Stimulated activated CD4-positive, alpha-beta T cell treated with anti-CD3 and anti-CD28 coated beads, Interleukin-4, amount 100 ng/mL, for 4 hours (primary cell): ENCODE measurements at places on chromosomes 5 and 9.

DNA sequence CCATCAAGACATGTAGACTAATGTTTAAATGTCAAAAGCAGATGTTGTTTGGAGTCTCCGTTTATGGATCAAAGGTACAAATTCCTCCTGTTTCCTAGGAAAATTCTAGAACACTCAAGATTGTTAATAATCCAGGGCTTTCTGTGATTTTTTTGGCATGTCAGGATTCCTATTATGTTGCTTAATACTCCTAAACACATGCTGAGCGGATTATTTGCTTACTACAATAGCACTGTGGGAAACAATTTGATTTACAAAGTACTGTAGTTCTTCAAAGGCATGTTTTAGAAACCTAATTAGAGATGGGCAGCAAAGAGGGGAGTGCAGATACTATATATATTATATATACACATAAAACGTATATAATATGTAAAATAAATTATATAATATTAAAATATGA, 19.0 kb upstream of the SCAMP1 start:
- DNase-seq: no peak

- no peak for DNase-seq
Observed at GRCh38 chr5:175892015-175892800, 20.8 kb downstream of the CPLX2 start.

- no peak for DNase-seq
Observed at GRCh38 chr9:72856972-72857623, 95.8 kb downstream of the ALDH1A1 start.

DNA sequence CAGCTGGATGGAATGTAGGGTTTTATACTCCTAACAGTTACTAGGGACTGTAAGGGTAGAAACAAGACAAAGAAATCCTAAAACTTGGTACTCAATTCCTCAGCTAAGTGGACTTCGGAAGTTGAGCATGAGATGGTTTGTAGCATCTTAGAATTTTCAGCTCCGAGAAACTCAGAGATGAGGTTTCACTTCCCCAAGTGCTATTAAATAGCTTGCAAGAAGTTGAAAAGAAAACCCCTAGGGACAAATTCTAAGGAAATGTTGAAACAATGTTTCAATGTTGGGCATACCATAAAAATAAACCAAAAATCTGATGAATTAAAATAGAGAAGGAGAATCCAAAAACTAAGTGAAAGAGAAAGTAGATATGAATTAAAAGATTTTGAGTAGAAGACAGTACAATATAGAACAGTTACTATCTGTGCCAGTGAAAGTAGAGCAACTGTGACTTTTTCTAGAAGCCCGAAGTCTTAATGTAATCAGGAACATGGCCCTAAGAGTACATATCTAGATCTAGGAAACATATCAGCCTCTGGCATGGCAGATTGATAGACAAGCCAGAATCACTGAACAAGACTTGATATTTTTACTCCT, 308.6 kb upstream of the RGMB start:
- no peak for DNase-seq

- no peak for DNase-seq
Observed at GRCh38 chr5:31935496-31936369, 238.4 kb downstream of the GOLPH3 start.

GRCh38 chr9:128006332-128006996, 25.7 kb upstream of the EEIG1 start:
- DNase-seq: no peak

DNA sequence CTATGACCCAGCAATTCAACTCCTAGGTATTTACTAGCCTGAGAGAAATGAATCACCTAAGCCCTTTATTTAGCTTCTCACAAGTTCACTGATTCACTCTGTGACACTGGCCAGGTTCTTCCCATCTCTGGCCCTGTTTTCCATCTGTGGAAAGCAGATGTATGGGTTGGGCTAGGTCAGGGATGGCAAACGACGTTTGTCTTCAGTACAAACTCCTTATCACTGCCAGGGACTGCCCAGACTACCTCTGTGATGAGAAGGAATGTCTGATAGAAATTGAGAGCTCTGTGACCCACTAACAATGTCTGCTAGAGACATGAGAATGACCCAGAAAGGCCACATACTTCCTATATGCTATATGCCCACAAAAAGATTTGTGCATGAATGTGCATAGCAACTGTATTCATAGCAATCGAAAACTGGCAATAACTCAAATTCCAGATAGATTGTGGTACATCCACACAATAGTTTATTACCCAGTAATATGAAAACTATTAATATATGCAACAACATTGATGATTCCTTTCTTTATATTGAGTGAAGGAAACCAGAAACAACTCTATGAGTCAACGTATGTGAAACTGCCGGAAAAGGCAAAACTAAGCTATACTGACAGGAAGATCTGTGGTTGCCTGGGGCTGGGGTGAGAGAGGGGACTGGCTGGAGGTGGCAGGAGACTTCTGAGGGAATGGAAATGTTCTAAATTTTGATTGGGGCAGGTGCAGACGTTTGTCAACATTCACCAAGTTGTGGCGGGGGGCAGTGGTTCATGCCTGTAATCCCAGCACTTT, 32.0 kb upstream of the ADAM19 start:
- DNase-seq: peak; percentile 41

- no peak for DNase-seq
Observed at GRCh38 chr9:13707612-13708576, 428.4 kb upstream of the MPDZ start.

DNA sequence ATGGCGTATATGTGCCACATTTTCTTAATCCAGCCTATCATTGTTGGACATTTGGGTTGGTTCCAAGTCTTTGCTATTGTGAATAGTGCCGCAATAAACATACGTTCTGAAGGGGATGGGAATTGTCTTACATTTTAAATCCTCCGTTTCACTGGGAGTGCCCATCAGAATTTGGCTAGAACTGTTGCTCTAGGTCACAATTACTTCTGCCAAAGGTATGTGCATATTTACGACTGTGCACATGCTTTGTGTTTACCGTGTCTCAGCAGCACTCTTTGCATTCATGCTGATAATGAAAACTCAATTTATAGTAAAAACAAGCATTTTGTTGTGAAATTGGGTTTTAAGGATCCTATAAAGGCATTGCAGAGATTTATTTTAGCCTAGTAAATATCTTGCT, 151.9 kb upstream of the ZNF618 start:
- no peak for DNase-seq

DNA sequence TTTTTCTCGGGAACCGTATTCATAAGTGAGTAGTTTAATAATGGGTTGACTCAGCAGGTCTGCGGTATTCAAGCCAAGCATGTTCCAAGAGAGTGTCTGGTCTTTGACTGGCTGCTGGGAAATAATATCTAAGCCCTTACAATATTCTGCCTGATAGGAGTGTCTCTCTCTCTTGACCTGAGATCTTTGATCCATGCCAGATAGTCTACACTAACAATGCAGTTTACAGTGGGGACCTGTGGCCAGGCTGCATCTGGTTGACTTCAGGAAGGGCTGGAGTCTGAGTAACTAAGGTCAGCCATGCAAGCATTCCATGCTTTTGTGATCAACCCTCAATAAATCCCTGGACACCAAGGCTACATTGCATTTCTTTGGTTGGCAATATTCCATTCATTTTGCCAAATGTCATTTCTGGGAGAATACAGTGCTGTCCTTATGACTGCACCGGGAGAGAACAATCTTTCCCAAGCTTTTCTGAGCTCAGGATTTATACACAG, 195.5 kb downstream of the SEMA5A start:
- DNase-seq: no peak

DNA sequence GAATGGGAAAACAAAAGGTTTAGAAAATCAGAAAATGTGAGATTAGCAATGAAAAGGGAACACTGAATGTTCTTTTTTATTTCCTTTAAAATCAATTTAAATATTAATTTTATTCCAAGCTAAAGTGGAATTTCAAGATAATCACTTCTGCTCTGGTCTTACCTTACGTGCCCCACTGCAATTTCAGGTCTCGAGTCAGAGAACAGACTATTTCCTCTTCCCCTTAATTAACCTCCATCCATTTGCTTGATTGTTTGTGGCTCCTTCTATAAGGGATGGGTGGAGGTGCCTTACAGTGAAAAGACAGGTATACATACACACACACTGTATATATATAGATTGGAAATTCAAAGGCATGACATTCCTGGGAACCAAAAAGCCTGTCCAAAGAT, 137.1 kb downstream of the SUSD1 start:
- no peak for DNase-seq

GRCh38 chr5:40318395-40318794, 361.3 kb upstream of the PTGER4 start:
- no peak for DNase-seq

DNA sequence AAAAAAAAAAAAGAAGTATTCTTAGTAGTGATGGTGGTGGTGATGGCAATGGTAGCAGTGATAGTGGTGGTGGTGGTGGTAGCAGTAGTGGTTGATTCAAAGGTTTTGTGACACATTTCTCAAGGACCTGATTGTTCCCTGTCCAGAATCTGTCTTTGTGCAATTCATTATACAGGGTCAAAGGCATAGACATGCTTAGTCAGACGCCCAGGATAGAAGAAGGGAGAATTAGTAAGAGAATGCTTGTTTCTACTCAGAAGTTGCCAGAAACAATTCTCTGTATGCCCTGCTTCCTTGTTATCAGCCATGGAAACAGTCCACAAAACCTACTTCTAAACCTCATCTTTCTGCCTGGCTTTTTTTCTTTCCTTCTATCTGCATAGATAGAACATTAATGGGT, 89.4 kb downstream of the SLC44A1 start:
- DNase-seq: no peak

- no peak for DNase-seq
Observed at GRCh38 chr5:159341906-159342310, 11.6 kb upstream of the IL12B start.

DNA sequence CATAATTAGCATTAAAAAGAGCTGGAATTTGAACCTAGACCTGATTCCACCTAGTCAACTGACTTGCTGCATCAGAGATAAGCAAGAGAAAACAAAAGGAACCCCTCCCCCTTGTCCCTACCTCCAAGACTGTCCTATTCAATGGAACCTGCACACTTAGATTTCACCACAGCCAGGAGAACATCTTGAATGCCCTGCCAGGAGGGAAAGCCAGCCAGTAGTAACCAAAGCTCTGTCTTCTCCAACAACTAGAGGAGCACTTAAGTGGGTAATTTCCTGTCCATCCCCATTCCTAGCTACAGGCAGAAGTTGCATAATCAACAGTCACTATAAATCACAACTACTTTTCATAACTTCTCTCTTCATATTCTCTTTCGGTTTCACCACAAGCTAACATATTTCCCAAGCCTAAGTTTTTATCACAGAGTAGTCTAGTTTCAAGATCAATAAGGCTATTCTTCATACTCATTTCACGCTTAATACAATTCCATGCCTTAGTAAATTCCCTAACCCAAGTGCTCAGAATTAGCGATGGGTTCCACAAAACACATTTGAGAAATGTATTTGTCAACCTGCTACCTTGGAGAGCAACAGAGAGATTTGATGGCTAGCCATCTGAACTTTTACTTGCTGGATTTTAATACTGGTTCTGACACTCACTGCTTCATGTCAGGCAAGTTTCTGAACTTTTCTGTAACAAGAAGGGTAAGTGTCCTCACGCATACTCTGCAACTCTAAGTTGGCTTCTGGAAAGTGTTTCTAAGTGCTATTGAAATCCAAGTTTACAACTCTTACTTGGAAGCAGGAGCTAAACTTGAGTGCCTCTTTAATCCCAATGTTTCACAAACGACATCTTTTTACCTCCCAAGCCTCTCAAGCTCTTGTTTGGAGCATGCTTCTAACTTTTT, 2.0 kb downstream of the DENND1A start:
- no peak for DNase-seq

- DNase-seq: no peak
Observed at GRCh38 chr5:40939753-40940152, 30.5 kb downstream of the C7 start.

- no peak for DNase-seq
Observed at GRCh38 chr5:10192309-10192708, 57.4 kb downstream of the ATPSCKMT start.

DNA sequence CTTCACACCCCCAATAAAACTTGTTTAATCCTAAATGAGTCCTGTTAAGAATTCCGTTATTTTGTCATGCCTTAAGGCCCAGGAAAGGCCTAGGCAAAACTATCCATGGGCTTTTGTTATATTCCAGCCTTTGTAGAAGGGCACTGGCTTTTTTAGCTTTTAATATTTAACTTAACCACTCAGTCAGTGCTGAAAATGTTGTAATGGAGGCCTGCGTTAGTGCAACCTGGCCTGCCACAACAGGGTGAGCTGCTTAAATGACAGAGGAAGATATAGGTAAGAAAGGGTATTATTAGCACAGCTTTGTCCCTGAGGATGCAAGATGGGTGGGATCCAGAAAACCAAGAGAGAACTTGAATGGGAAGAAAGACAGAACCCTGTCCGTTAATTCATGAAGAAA, 40.2 kb upstream of the PCAT7 start:
- DNase-seq: no peak

DNA sequence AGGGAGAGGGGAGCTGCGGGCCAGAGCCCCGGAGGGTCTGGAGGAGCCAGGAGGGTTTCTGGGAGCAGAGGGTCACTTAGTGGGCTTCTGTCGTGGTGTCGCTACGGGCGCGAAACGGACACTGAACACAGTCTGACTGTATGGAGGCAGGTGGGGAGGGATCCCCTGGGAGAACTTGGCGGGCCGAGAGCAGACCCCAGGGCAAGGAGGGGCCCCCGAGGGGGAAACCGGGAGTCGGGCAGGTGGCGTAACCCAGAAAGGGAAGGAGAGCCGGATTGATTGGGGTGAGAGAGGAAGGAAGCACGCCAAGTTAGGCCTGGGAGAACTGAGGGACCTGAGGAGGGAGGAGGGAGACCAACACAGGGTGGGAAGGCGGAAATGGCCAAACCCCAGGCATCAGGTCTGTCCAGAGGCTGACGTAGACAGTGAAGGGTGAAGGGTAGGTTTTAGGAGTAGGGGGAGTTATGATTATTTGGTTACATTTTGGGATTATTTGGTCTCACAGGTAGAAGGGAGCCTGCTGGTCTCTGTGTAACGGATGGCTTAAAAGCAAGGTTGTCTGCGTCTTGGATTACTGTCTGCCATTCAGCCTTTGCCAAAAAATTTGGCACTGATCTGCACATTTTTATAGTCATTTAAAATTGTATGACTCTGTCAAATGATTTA, 3.3 kb upstream of the MSMP start:
- DNase-seq: no peak

- DNase-seq: no peak
Observed at GRCh38 chr5:140224658-140225057, 49.7 kb downstream of the CYSTM1 start.

GRCh38 chr9:113581865-113582697, 118.6 kb downstream of the RGS3 start:
- DNase-seq: peak; percentile 80

GRCh38 chr5:154380263-154380662, 65.5 kb upstream of the SAP30L start:
- DNase-seq: no peak

DNA sequence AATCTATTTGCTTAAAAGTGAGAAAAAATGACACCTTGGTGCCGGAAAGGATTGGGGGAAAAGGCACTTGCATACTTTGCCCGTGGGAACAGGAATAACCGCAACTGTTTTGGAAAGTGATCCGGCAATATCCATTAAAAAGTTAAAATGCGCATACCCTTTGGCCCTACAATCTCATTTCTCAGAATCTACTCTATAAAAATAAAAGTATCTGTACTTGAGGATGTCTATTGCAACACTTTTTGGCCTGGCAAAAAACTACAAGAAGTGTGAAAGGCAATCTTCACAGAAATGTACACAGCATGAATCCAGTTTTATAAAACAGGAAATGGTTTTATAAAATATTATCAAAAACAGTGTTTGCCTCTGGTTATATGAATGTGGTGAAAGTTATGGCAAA, 58.3 kb upstream of the NFIL3 start:
- DNase-seq: no peak

GRCh38 chr9:77531400-77531799, 116.7 kb downstream of the GNA14 start:
- DNase-seq: no peak

- DNase-seq: no peak
Observed at GRCh38 chr9:132935026-132935425, 9.4 kb downstream of the TSC1 start.
